ENCODE measurements at places on chromosomes 3 and 15. TPM values are rescaled to one million over a fixed set of nuclear protein-coding genes. Genes with fewer than 3 reads are reported as not detected.

- DNase-seq, result no peak
Measured at GRCh38 chr3:141498598-141499223, 11.9 kb downstream of the RASA2 start.

GRCh38 chr3:123642182-123642956 lies 57.5 kb upstream of the HACD2 start:
- DNase-seq, result no peak

DNA sequence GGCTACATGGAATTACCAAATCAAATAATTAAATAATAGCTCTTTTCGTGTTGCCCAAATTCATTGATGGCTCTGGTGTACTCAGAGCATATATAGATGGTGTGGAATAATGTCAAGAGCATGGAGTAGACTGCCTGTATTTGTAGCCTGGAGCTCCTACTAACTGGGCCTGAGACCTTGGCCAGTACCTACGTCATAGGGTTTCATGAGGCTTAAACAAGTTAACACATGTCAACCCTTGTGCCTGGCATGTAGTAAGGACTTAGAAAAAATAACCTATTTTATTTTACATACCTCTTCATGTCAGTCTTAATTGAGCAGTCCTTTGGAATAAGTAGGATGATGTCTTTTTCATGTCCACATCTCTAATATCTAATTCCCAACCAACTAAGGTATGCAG lies 223.7 kb upstream of the DPH6 start:
- DNase-seq, result no peak

- DNase-seq, result no peak
Measured at GRCh38 chr15:36941798-36942197, 158.6 kb downstream of the MEIS2 start.

GRCh38 chr15:29424118-29424517 lies 154.5 kb upstream of the NSMCE3 start:
- no peak for DNase-seq

DNA sequence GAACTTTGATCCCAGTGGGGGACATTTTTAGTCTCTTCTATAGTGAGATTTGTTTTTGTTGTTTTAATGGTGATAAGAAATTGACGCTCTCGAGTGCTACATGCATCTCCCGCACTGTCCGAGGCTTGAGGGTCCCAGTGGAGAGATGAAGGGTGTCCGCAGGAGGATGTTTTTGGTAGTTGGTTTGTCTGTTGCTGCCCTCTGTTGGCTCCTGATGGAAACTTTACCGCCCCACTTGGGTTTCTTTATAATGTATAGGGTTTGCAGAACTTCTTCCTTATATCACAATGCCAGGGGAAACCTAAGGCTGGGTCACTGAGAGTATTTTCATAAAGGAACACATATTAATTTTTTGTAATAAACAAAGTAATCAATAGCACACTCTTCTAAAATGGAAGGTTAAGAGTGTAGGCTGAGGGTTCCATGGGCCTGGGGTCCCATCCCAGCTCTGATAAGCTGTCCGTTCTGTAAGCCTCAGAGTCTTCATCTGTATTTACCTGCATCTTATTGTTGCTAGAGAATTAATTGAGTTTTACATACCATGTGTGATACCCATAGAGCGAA lies 185.3 kb upstream of the FEZF2 start:
- no peak for DNase-seq

- no peak for DNase-seq
Measured at GRCh38 chr15:23773093-23773492, 86.0 kb upstream of the NDN start.

GRCh38 chr3:194014756-194015155 lies 121.2 kb upstream of the HES1 start:
- DNase-seq, result no peak

DNA sequence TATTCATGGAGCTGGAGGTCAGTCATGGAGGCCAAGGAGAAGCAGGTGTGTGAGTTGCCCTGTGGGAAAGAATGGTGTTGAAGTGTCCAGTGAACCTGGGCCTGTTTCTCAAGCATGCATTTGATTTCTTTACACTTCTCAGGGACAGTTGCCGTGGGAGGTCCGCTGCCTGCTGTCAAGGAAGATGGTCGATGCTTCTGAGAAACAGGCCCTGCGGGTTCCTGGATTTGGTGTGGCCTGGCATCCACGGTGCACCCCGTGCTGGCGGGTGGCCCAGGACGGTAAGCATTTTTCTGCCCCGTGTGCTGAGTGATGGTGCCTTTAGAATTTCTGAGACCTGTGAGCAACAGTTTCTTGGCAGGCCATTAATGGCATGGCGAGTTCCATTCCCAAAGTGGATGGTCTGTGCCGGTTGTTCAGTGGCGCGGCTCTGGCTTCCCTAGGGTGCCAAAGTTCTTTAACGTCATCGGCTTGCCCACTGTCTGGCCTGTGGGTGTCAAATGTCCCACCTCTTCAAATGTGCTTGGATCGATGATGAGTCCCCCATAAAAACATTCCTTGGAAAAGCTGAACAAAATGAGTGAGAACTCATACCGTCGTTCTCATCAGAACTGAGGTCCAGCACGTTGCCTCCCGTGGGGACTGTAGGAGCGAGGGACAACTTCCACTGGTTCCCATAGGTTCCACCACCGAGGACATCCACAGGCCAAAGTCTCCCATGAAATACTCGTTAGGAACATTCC lies 107.2 kb downstream of the SNRPN start:
- no peak for DNase-seq

GRCh38 chr15:64636556-64636955 lies 138.8 kb downstream of the RBPMS2 start:
- DNase-seq, result no peak

GRCh38 chr3:77682162-77682561 lies 642.3 kb downstream of the ROBO2 start:
- no peak for DNase-seq

GRCh38 chr3:158916111-158916510 lies 114.3 kb downstream of the MFSD1 start:
- DNase-seq, result no peak

DNA sequence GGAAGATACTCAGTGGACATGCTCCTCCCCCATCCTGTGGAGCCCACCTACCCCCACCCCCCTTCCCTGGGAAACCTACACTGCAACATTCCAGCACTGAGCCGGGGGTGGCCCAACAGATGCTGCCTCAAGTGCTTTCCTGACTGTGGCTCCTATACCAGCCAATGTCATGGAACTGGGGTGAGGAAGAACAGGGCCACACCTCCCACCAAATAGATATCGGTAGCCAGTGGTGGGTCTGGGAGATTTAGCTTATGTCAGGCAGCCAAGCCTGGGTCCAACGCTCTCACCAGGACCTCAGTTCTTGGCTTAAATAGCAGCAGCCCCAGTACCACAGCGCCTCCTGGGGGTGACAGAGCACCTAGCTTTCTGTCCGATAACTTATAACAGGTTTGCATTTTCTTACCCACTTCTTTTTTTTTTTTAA lies 30.3 kb downstream of the CDC25A start:
- DNase-seq, result peak; percentile 46

DNA sequence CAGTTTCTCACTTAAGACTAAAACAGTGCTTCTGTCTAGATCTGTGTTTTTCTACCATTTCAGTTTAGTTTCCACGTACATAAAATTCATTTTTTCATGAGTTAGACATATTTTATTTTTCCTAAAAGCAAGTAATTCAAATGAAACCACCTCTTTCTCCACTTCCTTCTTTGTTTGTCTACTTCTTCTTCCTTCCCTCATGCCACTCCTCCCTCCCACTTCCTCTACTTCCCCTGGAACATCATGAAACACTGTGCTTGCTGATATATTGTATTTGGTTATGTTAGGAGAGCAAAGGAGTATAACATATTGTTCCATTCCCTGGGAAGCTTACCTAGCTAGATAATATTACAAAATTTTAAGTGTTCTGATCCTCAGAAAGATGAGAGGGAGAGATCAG lies 36.7 kb upstream of the GOLGA8B start:
- no peak for DNase-seq

DNA sequence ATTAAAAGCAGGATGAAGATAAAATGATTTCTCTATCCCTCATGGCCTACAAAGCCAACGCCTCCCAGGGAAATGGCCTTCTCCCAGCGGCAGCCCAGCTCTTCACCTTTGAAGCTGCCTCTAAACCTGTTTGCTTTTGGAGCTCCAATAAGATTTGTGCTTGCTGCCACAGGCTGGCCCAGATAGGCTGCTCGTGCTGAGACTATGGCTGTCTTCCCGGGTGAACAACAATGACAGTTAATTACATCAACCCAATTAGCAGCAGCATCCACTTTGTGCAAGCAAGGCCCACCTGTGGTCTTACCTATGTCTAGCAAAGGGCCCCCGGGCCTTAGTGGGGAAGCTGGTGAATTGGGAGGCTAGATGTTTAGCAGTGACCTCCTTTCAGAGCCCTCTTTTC lies 179.6 kb downstream of the P3H2 start:
- no peak for DNase-seq

GRCh38 chr3:45486136-45486535 lies 97.8 kb downstream of the LARS2 start:
- DNase-seq, result no peak

GRCh38 chr3:167653760-167654159 lies at the start of gene WDR49:
Gene WDR49 (minus strand): TSS chr3:167653942. CDS start chr3:167653425, 517 bp downstream.
- DNase-seq, result no peak

GRCh38 chr3:122167630-122168029 lies 15.8 kb upstream of the CASR start:
- no peak for DNase-seq

GRCh38 chr15:85839643-85840042 lies 44.9 kb upstream of the KLHL25 start:
- no peak for DNase-seq

- no peak for DNase-seq
Measured at GRCh38 chr15:36897834-36898233, 202.5 kb downstream of the MEIS2 start.

- no peak for DNase-seq
Measured at GRCh38 chr3:156483426-156483825, 71.5 kb downstream of the SSR3 start.

The AMIGO3 gene
- 2.6 TPM for polyA plus RNA-seq

The ACOX2 gene
- 39.6 TPM for polyA plus RNA-seq

The SCN5A gene
- polyA plus RNA-seq, result 1.2 TPM

The RETNLB gene
- not detected for polyA plus RNA-seq

The NR1I2 gene
- 0.54 TPM for polyA plus RNA-seq

The TTLL13 gene
- polyA plus RNA-seq, result 0.10 TPM

The HCLS1 gene
- polyA plus RNA-seq, result 6.7 TPM

The SPINT1 gene
- polyA plus RNA-seq, result 70.1 TPM

The GP5 gene
- polyA plus RNA-seq, result 0.40 TPM

The TMEM158 gene
- polyA plus RNA-seq, result 8.5 TPM

The GP9 gene
- polyA plus RNA-seq, result 2.4 TPM
